SW480 (cell line): ENCODE measurements at places on chromosomes 1 and 21.

GRCh38 chr1:241215683-241216082 is 141.3 kb downstream of the RGS7 start:
- no peak for DNase-seq

- DNase-seq, result no peak
Measured at GRCh38 chr21:33391656-33392055, 11.6 kb upstream of the IFNGR2 start.

- DNase-seq, result no peak
Measured at GRCh38 chr1:178367151-178367550, 129.6 kb downstream of the CLEC20A start.

DNA sequence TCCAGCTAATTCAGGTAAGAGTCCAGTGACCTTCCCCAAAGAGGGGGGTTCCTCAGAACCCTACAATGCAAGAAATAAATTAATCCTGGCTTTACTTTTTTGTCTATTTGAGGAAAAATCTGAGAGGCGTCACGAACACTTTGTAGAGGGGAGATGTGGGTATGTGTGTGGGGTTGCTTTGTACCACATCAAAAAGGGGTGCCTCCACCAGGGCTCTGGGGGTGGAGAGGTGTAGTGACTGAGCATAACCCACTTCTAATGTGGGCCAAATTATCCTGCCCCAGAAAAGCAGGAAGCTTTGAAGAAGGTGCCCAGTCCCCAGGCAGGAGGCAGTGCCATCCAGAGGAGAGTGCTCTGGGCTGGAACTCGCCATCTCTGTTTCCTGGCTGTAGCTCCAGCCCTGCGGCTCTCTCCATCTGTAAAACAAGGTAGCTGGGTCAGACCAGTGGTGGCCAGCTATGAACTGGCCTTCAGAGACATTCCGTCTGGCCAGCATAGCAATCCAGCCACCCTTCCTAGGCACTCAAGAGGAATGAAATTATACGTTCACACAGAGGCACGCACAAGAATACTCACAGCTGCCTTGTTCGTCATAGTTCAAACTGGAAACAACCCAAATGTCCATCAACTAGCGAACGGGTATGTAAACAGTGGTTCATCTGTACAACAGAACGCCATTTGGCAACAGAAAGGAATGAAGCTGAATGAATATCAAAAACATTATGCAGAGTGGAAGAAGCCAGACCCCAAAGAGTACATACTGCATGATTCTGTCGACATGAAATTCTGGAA is 45.4 kb upstream of the TNFRSF1B start:
- DNase-seq, result no peak

DNA sequence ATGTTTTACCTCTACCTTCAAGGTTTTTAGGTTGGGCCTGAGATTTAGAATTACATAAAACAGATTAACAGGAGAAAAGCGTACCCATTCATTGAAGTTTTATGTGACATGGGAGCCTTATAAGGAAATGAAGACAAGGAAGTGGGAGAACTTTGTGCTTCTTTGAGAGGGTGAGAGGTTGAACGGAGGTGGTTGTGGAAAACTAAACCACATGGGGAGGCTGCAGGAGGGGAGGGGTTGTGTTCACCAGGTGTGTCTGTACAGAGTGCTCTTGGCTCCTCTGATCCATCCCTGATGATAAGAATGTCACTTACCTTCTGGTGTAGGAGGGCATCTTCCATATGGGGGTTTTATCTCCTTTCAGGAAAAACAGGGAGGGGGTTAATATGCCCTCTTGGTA is 2.7 kb downstream of the SLX9 start:
- no peak for DNase-seq

DNA sequence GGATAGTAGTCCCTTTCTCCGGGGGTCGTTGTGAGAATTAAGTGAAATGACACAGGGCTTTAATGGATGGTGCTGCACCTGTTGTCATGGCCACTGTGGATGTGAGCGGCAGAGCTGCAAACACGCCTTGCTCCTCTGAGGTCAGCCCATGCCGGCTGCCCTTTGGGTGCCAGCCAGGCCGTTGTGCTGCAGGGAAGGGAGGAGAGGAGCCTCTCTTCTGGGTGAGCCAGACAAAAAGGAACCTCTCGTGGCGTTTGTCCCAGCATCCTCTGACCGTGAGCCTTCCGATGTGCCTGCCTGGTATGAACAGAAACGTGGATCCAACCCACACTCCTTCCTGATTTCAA is 383.0 kb upstream of the VAMP3 start:
- no peak for DNase-seq

- DNase-seq, result no peak
Measured at GRCh38 chr1:116663821-116664220, 3.7 kb downstream of the IGSF3 start.

- DNase-seq, result no peak
Measured at GRCh38 chr1:191953526-191953925, 204.7 kb upstream of the RGS18 start.

DNA sequence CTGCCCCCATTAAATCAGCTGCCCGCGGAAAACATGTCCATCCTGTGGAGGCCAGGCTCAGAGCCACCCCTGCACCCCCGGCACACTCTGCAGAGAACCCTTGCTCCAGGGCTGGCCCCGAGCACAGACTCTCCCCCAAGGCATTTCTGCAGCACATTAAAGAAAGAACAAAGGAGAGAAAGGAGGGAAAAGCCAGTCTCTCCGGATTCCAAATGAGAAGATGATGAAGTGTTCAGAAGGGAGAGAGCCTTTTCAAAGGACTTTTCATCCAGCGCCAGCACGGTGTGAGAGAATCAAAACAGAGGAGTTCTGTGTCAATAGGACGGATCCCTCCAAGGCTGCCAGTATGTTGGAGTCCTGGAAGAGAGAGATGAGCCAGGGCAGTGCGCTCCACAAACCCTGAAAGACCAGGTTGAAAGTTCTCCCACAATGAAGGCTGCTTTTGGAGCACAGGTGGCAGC is 498.3 kb downstream of the NPHP4 start:
- DNase-seq, result no peak

GRCh38 chr1:232528472-232529089 is 101.4 kb downstream of the SIPA1L2 start:
- DNase-seq, result no peak

DNA sequence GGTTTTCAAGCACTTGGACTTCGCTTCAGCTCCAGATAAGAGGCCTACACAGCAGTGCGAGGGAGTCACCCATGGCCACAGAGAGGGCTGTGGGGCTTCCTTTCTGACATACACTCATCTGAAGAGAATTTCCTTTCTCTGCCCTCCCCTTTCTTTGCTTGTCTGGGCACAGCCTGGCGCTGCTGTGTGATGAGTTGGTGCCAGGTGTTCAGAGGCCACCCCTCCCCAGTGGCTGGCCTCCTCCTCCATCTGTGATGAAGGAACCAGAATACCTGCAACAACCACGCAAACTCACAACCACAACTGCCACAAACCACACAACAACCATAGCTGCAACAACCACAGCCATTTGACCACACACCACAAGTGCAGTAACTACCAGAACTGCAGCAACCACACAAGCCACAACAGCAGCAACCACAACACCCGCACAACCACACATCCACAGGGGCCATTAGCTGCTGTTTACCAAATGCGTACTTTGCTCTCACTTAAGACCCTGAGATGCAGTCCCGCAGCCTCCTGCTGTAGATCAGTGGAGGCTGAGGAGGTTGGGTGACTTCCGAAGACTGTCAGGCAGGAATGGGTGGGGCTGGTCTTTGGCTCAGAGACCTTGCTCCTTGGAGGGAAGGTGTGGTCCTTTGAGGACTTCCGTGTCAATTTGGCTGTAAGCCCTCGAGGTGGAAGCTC is 71.1 kb downstream of the IER5 start:
- peak; percentile 66 for DNase-seq

- no peak for DNase-seq
Measured at GRCh38 chr1:37439349-37439995, 34.9 kb upstream of the ZC3H12A start.

DNA sequence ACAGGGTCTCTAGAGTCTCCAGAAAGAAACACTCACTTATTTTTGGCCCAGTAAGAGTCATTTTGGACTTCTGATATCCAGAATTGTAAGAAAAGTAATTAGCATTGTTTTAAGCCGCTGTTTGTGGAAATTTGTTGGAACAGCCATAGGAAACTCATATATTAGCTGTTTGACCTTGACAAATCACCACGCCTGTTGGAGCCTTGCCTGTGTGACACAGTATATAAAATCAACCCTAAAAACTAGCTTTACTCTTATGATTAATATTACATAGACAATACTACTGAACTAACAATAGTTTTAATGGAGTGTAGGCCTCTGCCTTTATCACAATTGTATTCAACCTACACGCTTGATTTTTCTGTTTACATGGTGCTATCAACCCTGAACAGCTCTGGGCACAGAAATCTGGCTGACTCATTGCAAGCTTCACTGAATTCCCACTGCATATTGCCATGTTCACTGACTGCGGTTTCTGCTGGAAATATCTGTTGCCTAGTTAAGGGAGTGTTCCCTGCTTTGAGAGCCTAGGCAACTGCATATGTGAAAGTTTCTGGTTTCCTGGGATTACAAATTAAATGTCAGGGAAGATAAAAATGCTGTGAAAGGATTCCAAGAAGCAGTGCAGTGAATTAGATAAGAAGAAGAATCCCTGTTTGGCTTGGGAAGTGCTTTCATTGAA is 419.5 kb upstream of the DEPDC1 start:
- peak; percentile 31 for DNase-seq

GRCh38 chr21:32537569-32537881 is 47.8 kb downstream of the TCP10L start:
- no peak for DNase-seq

DNA sequence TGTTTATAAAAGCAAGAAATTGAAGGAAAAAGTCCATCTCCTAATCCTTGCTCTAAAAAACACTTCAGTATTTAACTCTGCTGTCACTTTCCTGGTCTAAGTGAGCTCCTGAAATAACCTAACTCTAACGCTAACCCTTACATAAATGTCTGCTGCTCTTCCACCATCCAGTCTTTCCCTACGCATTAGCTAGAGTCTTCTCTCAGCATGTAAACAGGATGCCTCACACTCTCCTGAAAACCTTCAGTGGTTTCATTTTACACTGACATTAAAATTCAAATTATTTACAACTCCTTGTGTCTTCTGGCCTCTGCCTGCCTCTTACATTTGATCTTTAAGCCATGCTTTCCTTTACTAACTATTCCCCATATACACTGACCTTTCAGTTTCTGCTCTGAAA is 697.6 kb upstream of the CXADR start:
- no peak for DNase-seq

DNA sequence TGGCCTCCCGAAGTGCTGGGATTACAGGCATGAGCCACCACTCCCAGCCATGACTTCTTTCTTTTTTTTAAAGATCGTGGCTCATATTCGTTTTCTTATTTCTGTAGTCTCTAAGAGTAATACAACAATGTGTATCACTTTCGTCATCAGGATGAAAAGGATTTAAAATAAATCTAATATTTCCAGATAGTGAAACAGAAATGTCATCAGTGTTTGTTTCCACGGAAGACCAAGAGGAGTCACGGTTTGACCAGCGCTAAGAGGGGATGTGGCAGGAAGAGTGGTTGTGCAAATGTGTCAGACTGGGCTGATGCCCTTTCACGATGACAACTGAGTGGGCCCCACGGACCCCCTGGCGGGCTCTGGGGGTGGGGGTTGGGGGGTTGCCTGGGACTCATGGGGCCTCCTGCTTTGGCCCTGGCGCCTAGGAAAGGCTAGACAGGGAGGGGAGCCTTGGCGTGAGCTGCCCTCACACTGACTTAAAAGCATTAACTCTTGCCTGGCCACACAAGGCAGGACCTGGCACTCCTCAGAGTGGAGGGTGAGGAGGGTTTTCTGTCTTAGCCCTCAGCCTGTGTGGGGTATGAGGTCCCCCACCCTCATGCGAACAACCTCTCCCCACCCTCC is 8.4 kb downstream of the SOX13 start:
- no peak for DNase-seq

GRCh38 chr1:40684669-40685068 is 6.8 kb upstream of the NFYC start:
- DNase-seq, result no peak

DNA sequence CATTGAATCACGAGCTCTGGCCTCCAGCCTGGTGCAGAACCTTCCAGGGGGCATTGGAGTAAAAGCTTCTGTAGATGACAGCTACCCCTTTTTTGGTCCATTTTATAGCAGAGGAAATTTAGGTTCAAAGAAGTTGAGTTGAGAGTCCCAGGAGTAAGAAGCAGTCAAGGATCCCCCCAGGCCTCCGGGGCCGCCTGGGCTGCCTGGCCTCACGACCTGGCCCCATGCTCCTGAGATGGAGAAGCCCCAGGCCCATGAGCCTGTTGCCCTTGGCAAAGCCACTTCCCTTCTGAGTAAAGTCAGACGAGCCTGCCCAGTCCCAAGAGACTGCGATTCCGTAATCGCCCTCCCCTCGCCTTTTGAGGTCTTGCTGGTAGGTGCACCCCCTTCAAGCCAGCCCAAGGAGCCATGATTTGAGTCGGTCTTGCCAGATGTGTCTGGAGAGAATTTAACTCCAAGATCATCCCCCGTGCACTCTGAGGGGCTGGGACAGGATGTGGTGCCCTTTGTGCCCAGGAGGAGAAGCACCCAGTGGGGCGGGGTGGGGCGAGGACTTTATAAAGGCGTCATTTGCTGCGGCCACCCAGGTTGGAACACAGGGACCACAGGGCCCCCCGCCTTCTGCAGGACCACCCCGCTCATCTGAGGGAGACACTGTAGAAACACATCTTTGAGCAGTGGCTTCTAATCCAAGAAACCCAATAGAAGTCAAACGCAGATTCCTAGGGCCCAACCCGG is 30.1 kb downstream of the PDE9A start:
- DNase-seq, result no peak

- no peak for DNase-seq
Measured at GRCh38 chr1:8003438-8004112, 22.5 kb downstream of the ERRFI1 start.

DNA sequence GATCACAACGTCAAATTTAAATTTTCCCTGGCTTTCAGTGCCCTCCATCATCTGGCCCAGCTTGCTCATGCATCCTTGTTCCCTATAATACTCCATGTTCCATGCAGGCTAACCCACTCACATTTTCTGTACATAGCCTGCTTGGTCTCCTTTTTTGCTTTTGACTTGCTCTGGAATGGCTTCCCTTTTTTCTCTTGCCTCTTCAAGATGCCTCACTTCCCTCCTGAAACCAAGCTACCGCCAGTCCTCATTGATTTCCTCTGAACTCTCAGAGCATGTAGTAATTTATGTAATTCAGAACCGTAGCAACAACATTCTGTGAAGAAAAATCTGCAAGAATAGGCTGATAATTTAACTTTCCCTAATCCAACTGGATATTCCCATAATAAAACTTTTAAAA is 10.3 kb downstream of the CAP1 start:
- no peak for DNase-seq

DNA sequence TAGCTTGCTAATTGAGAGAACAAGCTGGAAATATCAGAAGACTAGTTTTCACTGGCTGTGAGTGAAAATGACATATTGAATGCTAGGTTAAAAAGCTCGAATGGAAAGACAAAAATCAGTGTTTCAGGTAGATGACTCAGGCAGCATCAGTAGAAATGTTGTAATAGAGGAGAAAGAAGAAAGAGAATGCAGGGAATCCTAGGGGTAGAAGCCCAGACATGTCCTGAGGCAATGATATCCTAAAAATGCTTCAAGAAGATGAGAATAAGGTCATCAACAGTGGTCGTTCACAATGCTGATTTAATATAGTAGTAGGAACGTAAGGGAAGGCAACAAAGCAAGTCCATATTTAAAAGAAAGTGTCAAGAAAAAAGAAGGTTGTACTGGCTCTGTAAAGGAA is 96.7 kb upstream of the HP1BP3 start:
- DNase-seq, result no peak
